ENCODE measurements at places on chromosomes 16 and 17. TPM values are rescaled to one million over a fixed set of nuclear protein-coding genes. Genes with fewer than 3 reads are reported as not detected.

DNA sequence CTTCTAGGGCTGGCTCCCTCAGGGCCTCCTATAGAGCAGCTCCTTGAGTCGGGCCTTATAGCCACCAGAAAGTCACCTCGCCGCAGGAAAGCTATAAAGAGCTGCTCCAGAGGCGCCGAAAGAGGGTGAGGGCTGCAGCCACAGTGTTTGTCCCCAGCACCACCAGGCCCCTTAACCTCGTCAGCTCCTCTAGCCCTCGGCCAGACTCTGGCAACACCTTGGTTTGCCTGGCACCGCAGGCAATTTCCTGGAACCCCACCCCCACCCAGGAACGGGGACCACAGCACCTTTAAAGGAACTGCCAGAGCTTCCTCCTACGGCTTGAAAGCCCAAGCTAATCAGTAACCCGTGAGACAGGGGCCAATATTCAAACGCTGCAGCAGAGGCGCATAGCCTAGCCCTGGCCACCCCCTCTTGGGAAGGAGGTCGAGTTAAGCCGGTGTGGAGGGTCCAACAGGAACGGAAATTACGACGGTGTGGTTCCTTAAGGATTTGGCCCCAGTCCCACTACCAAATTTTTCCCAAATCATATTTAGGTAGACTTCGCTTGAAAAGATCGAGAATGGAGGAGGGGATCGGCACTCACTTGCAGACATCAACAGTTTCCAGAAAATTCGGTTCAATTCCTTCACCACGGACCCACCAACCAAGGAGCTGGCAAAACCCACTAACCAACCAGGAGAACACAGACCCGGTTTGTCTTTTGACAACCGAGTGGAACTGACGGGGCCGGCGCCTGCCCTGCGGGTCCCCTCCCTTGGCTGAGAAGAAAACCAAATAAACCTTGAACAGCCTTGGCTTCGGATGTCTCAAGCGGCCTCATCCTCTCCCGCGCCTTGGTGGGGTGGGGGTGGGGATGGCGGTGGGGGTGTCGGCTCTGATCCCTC is 3.0 kb downstream of the HOXB6 start:
- no peaks in the 10 kb centered on the region for H3K36me3 ChIP-seq
- H3K27ac ChIP-seq = no peak overlapping the region
- H3K4me3 ChIP-seq = peak overlapping the region; percentile 26
- peaks cover 98% of the 10 kb centered on the region for H3K27me3 ChIP-seq

DNA sequence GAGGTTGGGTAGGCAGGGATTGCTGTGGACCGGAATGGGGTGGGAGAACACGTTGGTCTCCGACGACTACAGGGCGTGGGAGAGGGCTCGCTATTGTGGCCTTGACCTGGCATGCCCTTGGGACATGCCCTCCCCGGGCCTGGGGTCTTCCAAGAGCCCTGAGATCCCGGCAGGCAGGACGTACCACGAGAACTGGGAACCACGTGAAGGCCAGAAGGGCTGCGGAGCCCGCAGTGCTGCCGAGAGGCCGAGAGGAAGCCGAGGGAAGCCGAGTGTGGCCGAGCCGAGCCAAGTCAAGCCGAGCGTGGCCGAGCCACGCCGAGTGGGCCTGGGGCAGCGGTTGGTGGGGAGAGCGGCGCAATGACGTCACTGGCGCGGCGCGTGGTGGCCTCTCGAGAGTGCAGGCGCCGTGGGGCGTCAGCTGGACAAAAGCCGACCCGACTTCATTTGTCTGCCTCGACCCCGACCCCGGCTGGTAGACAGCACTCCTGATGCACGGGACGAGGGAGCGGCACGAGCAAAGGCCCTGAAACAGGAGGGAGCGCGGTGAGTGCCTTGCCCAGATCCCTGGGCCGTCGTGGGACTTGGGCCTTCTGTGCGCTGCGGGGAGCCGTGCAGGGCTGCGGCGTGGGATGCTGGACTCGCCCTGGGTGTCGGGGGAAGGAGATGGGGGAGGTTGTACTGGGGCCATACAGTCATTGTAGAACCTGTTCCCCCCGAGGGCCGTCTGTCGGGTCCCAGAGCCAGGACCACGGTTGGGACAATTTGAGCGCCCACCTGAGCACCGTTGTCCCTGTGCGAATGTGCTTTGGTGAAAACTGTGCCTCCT is 6.6 kb downstream of the SOCS1 start:
- peaks cover 81% of the 10 kb centered on the region for H3K4me1 ChIP-seq
- H3K4me3 ChIP-seq = no peak overlapping the region
- peaks cover 32% of the 10 kb centered on the region for H3K36me3 ChIP-seq
- H3K27ac ChIP-seq = peak overlapping the region; percentile 85

The NTN3 gene
- total RNA-seq = not detected

The AATK gene
- 0.48 TPM for total RNA-seq

DNA sequence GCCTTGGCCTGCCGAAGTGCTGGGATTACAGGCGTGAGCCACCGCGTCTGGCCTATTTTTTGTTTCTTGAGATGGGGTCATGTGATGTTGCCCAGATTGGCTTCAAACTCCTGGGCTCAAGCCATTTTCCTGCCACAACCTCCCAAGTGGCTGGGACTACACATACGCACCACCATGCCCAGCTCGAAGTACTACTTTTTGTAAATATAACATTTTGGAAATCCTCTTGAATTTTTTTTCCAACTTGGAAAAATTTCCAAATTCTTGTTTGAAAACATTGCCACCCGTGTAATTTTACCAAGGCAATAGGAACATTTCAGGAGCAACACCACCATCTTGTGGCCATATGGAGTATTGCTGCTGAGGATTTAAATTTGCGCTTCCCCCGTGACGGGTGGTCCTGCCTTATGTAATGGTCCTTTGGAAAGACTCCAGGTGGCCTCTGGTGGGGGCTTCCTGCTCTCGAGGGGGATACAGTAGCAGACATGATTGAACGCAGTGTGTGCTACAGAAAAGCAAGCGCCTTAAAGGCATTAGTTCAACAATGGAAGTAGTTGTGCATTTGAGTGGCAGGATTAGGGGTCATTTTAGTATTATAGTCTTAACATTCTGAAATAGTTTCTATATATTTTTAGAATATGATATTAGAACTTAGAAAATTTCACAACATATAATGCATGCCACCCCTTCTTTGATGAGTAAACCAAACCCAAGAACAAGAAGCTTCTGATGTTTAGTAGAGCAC is 8.0 kb downstream of the FLYWCH1 start:
- H3K4me3 ChIP-seq = no peak overlapping the region
- peak; percentile 69 for DNase-seq
- no peak overlapping the region for H3K27ac ChIP-seq
- no peaks in the 10 kb centered on the region for H3K27me3 ChIP-seq
- H3K36me3 ChIP-seq = no peaks in the 10 kb centered on the region

Data from activated T-cell treated with anti-CD3 and anti-CD28 coated beads, Interleukin-2, amount 50 U/mL, for 72 hours (primary cell).